ENCODE measurements at places on chromosomes 5 and 9.

- peak; percentile 53 for DNase-seq
Observed at GRCh38 chr9:130938652-130939404, at the start of gene FIBCD1. Gene FIBCD1 (minus strand): TSS chr9:130939247. CDS start chr9:130938607, 640 bp downstream.

DNA sequence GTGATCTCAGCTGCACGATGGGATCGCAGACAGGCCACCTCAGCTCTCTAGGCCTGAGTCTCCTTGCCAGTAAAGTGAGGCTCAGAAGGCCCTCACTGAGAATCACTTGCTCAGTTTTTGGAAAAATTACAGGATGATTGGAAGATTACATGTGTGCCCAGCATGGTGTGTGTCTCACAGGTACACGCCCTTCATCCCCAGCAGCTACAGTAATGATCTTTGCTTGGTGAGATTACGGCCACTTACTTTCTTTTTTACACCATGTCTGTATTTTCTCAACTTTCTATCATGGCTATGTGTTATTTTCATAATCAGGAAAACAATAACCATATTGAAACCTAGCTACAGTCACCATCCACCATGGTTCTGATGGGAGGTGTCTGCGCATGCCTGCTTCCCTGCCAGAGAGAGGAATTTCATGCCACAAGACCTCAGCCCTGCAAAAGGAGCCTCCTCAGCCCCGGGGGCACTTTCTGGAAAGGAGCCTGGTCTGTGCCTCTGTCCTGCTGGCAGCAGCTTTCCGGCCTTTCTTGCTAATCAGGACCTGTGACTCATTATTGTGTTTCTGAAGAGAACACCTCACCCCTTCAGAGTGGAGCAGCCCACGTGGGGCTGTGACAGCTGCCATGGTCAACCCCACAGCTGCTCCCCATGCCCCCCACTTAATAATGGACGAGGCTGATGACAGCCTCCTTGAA lies 64.2 kb upstream of the OLFM1 start:
- DNase-seq, result no peak

DNA sequence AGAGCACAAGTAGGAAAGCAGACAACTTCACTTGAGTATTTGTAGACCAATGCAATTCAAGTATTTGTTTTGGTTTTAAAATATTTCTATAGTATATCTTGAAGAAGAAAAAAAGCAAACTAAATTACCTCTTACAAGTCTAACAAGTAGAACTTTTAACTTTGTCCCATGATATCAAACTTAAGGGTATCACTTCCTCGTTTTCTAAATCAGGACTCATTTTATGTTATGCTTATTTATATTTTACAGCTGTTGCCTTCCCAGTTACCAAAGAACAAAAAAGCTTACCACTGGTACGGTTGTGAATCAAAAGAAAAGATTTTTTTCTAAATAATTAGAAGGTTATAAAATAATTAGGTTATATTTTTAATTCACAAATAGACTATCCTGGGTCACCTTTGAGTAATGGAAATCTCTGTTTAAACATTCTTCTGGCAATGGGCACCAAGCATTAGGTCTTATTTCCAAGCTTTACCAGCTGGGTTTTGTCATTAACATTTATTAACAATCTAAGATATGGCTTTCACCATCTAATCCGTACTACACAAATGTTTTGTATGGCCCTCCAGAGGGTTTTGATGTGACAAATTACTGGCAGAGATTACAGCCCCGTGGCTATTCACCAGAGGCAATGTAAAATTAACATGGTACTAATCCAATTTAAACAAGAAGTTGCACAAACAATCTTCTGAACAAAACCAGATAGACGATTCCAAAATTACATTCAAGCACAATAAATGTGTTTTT lies 63.6 kb downstream of the CEP120 start:
- DNase-seq, result no peak

GRCh38 chr5:53927668-53928247 lies 367.3 kb downstream of the NDUFS4 start:
- DNase-seq, result no peak

Data from astrocyte of the spinal cord (primary cell).